Gastroesophageal sphincter (tissue), 4 donors: ENCODE measurements at places on chromosomes 16 and 17.

DNA sequence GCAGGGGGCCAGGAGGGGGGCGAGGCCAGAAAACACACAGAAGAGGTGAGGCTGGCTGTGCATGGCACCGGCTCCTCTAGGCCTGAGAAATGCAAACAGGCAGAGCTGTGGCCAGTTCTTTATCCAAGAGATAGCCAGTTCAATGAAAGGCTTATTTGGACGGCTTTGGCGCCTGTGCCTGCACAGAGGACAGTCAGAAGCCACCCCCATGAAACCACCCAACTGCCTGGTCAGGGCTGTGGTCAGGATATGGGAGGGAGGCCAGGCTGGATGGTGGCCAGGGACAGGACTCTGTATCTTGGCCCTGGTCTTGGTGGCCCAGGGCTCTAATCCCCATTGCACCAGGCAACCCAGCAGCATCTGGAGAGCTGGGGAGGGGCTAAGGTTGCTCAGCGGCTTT, 24.5 kb upstream of the GPRC5C start:
- no peak for ATAC-seq

GRCh38 chr16:1456951-1457350, 12.6 kb upstream of the CCDC154 start:
- ATAC-seq, result no peak

DNA sequence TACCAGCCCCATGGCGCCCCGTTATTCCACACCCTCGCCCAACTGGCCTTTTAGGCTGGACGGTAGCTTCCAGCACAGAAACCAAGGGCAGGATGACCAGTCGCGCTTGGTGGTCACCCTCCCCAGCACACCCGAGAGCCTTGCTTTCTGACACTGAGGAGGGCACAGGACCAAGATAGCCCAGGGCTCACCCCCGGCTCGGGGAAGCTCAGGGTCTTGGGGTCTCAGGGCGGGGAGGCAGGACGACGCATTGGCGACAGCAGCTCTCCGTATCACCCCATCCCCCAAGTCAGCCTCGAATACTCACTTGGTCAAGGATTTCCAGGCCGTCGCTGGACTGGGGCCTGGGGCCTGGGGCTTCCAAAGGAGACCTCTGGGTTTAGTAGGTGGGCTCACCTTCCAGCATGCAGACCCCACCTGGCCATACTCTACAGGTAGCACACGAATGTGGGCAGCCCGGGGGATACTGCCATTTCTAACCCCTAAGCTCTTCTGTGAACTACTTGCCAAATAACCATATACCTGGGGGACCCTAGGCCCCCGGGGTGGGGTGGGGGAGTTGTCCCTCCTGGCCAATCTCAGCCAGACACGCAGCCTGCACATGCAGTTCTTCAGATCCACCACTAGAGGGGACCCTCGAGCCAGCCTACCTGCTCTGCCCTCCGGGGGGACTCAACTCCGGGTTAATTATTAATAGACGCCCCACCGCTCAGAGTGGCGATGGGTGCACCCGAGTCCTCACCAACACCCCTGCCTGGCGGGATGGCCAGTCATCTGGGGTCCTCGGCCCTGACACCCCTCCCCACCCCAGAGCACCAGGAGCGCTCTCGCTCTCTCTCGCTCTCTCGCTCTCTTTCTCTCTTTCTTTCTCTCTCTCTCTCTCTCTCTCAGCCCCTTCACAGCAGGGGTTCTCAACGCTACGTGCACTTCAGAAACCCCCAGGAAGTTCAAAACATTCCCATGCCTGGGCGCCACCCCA, 30.0 kb downstream of the TBC1D16 start:
- peak; percentile 38 for ATAC-seq

DNA sequence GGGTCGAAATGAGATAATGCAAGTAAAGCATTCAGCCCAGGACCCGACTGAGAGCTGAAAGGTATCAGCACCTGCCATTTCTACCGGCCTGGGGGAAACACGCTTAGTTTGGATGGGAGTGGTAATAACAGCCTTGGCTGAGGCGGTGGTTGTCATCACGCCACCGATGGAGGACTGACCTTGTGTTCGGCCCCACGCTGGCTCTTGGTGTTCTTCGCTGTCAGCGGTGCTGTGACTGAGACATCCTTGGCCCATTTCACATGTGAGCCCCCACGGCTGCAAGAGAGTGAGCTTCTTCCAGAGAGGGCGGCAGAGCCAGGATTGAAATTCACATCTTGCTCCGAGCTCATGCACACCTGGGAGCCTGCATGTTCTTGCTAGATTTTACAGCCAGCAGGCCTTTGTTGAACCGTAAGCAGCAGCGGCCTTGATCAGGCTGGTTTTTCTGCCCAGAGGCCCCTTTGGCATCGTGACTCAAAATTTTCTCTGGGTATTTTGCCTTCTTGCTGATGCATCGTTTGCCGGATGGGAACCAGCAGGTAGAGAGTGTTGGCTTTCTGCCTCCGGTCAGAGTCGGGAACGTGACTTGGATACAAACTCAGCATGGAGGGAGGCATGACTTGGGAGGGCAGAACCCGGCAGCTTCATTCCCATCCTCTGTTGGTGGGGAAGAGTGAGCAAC, 341.5 kb downstream of the SNX29 start:
- no peak for ATAC-seq

GRCh38 chr16:83343935-83344366, 463.8 kb upstream of the HSBP1 start:
- ATAC-seq, result no peak

- no peak for ATAC-seq
Measured at GRCh38 chr17:410543-411401, 58.2 kb upstream of the RPH3AL start.

GRCh38 chr16:27315333-27316037, 1.7 kb downstream of the IL4R start:
- peak; percentile 70 for ATAC-seq

DNA sequence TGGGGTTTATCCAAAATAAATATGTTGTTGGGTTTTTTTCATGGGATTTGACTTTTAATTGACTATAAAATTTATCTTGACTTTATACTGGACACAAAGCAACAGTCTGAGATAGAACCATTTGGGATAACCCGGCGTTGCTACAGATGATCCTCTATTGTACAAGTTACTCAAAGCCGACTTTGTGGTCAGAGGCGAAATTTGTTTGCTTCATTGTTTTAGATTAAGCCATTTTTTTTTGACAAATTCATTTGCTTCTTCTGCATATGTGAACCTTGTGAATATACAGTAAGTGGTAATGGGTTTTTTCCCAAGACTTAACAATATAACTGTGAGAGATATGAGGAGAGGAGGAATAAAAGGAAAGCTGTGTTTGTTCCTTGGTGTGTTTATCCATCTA, 11.8 kb downstream of the MYO1D start:
- no peak for ATAC-seq

DNA sequence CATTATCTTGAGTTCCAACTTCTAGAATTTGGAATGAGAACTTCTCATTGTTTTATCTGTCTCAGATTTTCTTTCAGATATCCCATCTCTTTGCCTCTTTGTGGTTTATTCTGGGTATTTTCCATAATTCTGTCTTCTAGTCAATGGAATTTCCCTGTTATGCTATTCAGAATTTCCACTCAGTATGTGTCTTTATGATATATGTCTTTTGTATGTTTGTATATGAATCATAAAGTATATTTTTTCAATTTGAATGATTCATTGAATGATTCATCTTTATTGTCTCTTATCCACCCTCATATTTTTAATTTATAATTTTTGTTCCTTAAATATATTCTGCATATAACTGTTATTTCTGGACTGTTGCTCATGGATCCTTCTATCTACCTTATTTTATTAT, 729.7 kb upstream of the GOT2 start:
- ATAC-seq, result no peak

DNA sequence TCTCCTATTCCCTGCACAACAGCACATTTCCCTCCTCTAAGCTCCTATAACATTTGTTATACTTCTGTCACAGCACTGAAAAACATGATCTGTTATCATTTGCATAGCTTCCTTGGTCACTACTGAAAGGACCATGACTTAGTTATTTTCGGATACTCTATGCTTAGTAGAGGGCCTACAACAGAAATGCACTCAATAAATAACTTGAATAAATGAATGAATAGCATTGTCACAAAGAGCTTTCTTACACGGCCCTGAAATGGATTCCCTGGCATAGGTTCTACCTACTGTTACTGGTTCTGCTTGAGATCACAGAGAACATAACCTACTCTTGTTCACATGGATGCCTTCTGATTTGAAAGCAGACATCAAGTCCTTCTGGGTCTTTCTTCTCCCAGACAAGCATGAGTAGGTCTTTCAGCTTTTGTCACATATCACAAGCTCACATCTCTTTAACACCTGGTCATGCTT, 41.6 kb downstream of the MYO1D start:
- no peak for ATAC-seq

DNA sequence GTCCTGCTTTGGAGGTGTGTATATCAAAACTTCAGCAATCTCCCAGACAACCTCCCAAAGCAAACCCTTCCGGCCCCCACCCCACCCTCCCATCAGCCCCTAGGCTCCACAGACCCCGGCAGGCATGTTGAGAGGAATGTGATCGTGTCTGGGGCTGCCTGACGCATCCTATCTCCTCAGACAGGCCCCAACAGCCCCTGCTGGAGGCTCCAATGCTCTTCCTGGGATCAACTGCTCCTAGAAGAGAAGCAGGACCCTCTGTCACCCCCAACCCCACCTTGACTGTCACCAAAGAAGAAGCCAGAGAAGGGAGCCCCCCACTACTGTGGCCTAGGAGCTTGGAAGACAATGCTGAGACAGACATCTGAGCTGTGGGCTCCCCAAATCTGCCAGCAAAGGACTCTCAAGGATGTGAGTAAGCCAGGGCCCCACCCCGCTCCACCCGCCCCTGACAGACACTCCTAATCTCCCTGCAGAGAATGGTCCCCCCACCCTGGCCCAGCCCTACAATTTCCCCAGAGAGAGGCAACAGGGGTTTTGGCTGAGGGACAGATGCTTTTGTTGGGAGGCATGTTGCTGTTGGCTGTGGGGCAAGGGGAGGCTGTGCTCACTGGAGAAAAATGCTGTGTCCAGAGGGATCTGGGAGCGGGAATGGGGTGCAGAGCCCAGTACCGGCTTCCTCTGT, 1.6 kb upstream of the KRT14 start:
- ATAC-seq, result no peak

- no peak for ATAC-seq
Measured at GRCh38 chr17:67011527-67012175, 32.7 kb upstream of the CACNG1 start.

GRCh38 chr16:78639775-78640174, 540.3 kb downstream of the WWOX start:
- ATAC-seq, result no peak

- ATAC-seq, result no peak
Measured at GRCh38 chr16:24152826-24153225, 103.3 kb upstream of the CACNG3 start.

DNA sequence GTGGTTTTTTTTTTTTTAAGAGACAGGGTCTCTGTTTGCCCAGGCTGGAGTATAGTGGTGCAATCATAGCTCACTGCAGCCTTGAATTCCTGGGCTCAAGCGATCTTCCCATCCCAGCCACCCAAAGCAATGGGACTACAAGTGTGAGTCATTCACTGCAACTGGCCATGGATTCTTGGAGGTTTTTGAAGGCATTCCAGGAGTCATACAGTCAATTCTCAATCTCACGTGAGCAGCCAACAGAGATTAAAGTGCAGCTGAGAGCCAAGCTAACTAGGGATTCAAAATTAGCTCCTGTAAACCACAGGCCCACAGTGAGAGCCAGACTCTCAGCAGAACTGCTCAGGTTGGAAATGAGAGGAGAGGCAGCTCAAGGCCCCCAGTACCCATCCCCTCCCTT, 30.2 kb downstream of the XPO6 start:
- peak; percentile 75 for ATAC-seq

- ATAC-seq, result no peak
Measured at GRCh38 chr16:83768986-83769385, 38.8 kb upstream of the HSBP1 start.

DNA sequence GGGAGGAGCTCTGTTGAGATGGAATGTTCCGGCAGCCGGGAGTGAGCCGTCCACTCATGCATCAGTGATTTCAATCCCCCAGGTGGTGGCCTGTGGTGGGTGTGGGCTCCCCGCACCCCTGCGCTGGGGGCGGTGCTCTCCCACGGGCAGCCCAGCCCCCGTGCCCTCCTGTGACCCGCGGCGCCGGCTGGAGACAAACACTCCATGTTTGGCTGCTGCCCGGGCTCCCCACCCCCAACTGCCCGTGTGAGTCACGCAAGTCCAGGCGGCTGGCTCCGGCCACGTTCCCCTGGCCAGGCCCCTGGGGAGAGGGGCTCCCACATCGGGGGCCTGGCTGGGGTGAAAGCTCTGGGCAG, 29.4 kb downstream of the CACNA1H start:
- ATAC-seq, result peak; percentile 84

DNA sequence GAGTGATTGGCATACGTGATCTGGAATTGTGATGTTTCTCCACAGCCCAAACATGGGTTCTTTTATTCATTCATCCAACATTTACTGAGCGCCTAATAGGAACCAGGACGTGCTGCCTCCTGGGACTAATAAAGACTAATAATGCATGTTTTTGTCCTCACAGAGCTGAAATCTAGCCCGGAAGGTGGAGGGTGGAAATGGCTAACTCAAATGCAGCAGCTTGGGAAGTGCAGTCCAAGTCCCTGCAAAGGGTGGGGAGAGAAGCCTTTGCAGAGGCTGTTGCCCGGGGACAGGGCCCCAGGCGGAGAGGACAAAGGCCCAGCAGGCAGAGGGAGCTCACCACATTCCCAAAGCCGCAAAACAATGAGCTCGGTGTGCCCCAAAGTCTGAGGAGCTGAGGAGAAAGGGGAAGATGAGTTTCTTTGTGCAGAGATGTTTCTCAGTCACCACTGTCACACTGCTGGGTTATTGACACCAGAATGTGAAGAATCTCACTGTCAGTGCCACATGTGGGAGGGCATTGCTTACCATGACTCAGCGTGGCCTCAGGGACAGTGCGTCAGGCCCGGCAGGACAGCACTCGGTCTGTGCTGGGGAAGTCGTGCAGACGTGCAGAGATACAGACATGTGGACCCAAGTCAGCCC, 118.2 kb upstream of the CHMP6 start:
- ATAC-seq, result no peak

GRCh38 chr17:78040440-78041385, 82.2 kb downstream of the TNRC6C start:
- ATAC-seq, result peak; percentile 84

- ATAC-seq, result peak; percentile 42
Measured at GRCh38 chr16:4917117-4917516, 19.8 kb downstream of the PPL start.

GRCh38 chr17:10585529-10585928, 36.1 kb upstream of the MYH2 start:
- ATAC-seq, result no peak

DNA sequence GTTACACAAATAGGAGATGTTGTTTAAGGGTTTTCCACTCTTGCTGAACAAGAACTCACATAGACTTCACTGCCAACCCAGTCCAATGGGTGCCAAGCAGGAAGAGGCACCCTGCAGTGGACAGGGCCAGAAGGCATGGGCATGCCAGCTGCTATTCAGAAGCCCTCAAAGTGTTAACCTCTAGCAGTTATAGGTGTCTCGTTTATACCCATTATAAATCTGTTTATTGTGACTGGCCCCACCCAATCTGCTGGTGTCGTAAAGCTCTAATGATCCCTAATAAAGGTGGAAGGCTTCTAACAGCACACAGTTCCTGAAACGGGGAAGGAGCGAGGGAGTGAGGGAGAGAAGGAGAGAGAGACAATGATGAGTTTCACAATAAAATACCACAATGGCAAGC, 23.9 kb downstream of the HNF1B start:
- no peak for ATAC-seq
